ENCODE measurements at places on chromosomes 16 and 17. TPM values are rescaled to one million over a fixed set of nuclear protein-coding genes. Genes with fewer than 3 reads are reported as not detected.

The FAM171A2 gene
- 14.9 TPM for total RNA-seq

- no peaks in the 10 kb centered on the region for H3K27me3 ChIP-seq
- no peaks in the 10 kb centered on the region for H3K36me3 ChIP-seq
- H3K4me1 ChIP-seq: peaks cover 4% of the 10 kb centered on the region
These were observed 18.2 kb upstream of the NXPH3 start for GRCh38 chr17:49557312-49558024.

GRCh38 chr16:68452176-68452575 is 3.9 kb upstream of the SMPD3 start:
- no peak overlapping the region for H3K4me3 ChIP-seq
- H3K27me3 ChIP-seq: peaks cover 6% of the 10 kb centered on the region
- DNase-seq: no peak
- no peaks in the 10 kb centered on the region for H3K36me3 ChIP-seq

DNA sequence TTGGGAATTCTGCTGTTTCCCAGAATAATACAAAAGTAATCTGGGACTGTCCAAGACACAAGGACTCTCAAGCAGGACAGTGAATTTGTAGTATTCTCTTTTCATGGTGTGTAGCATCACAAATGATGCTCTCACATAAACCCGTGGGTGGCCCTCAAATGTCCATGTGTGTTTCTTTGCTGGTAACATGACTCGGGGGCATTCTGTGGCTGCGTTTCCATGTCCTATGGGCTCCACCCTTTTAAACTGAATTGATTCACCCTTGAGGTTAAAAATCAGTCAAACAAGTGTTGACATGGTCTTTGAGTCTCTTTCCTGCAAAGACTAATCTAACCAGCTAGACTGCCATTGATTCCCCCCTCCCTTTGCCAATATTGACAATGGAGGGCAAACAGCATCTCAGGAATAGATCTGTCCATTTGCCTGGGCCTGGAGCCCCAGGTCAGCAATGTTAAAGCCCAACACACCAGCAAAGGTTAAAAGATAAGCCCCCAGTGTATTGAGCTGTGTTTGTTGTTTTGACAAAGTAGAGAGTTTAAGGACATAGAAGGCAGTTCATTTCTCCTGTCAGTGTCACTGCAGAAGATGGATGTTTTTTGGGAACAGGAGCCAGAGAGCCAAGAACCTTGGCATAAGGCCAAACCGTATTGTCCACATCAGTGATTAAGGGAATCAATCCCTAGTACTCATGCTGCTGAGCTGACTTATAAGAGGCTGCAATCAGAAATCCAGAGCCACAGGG is 117.1 kb upstream of the COX10 start:
- no peaks in the 10 kb centered on the region for H3K27me3 ChIP-seq
- no peak for DNase-seq
- H3K36me3 ChIP-seq: no peaks in the 10 kb centered on the region
- H3K27ac ChIP-seq: no peak overlapping the region
- H3K4me3 ChIP-seq: no peak overlapping the region

The TNFRSF17 gene
- total RNA-seq: not detected

The KRT17 gene
- total RNA-seq: 54.1 TPM

The E4F1 gene
- total RNA-seq: 36.0 TPM

The ZNF213 gene
- 16.1 TPM for total RNA-seq

The TMC7 gene
- 0.82 TPM for total RNA-seq

GRCh38 chr17:12290207-12290606 is 269.5 kb downstream of the MAP2K4 start:
- no peaks in the 10 kb centered on the region for H3K36me3 ChIP-seq
- DNase-seq: no peak
- H3K27me3 ChIP-seq: peaks cover 10% of the 10 kb centered on the region

DNA sequence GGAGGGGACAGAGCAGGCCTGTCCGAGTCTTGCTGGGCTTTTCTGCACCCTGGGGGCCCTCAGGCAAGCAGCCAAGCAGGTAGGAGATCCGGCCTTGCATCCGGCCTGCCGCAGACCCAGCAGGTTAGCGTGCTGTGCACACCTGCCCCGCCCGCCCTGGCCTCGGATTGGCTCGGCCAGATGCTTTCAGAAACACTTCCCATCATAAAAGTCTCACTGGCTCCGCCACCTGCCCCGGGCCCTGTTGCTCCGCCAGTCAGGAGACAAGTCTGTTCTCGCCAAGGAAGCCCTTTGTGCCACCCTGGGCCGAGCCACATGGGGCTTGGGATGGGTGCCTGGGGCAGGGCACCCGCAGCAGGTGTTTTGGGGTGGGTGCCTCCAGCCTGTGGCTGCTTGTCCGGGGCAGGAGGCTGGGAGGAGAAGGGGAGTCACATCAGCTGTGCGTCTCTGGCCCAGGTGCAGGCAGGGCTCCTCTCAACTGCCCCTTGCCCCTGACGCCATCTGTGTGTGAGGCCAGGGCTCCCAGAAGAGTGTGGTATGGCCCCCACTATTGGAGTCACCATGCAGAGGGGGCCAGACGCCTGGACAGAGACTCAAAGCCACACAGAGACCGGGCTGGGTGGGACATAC is 228.2 kb upstream of the GSE1 start:
- DNase-seq: no peak
- H3K27ac ChIP-seq: no peak overlapping the region
- H3K27me3 ChIP-seq: no peaks in the 10 kb centered on the region
- H3K36me3 ChIP-seq: no peaks in the 10 kb centered on the region

DNA sequence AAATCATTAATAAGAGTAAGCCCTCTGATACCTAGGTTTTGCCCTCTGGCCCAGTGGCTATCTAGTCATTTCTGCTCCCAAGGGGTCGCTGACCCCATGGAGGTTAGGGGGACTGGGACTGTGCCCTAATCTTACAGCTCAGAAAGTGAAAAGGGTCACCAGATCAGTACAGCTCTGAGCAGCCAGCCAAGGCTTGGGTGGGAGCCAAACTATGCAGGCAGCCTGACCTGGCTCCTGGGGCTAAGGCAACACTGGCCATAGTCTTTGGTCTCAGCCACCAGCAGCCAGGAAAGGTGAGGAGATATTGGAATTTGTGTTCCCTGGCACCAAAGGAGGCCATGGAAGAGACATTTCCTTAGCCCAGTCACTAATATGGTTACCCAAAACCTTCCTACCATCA is 67.6 kb downstream of the ASIC2 start:
- no peaks in the 10 kb centered on the region for H3K36me3 ChIP-seq
- no peak overlapping the region for H3K27ac ChIP-seq
- peaks cover 5% of the 10 kb centered on the region for H3K4me1 ChIP-seq
- no peak overlapping the region for H3K4me3 ChIP-seq
- H3K27me3 ChIP-seq: no peaks in the 10 kb centered on the region

DNA sequence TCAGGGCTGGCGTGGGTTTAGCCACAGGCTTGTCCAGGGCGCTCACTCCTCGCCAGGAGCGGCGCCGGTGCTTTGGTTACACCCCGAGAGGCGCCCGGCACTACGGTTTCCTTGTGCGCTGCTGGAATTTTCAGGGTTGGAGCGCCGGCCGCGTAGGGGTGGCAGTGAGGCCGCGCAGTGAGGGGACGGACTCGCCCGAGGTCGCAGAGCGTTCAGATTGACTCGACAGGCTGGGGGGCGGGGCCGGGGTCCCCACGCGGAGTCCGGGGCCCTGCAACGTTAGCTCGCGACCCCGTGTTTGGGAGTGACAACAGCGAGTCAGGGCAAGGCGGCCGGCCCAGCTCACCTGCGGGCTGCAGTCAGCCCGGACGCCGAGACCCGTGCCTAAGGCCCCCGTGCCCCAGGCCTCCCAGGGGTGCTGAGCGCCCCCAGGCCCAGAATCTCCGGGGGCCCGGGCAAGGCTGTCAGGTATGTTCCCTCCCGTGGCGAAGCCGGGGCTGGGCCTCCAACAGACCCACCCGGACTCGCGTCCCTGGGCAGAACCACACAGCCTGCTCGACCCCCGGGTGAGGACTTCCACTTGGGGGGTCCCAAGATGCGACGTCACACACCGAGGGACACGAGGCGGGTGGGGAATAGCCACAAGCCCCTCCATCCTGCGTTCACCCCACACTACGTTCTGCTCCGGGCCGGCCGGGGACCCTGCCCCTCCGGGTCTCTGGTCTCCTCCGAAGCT is 1.3 kb upstream of the ACTG1 start:
- peaks cover 26% of the 10 kb centered on the region for H3K4me1 ChIP-seq
- H3K4me3 ChIP-seq: peak overlapping the region; percentile 79
- H3K27me3 ChIP-seq: no peaks in the 10 kb centered on the region
- DNase-seq: peak; percentile 82

- H3K27me3 ChIP-seq: peaks cover 21% of the 10 kb centered on the region
- no peak overlapping the region for H3K4me3 ChIP-seq
- H3K36me3 ChIP-seq: no peaks in the 10 kb centered on the region
These were observed 19.8 kb downstream of the COX4I1 start for GRCh38 chr16:85819245-85819644.

The ANKRD40CL gene
- not detected for total RNA-seq

DNA sequence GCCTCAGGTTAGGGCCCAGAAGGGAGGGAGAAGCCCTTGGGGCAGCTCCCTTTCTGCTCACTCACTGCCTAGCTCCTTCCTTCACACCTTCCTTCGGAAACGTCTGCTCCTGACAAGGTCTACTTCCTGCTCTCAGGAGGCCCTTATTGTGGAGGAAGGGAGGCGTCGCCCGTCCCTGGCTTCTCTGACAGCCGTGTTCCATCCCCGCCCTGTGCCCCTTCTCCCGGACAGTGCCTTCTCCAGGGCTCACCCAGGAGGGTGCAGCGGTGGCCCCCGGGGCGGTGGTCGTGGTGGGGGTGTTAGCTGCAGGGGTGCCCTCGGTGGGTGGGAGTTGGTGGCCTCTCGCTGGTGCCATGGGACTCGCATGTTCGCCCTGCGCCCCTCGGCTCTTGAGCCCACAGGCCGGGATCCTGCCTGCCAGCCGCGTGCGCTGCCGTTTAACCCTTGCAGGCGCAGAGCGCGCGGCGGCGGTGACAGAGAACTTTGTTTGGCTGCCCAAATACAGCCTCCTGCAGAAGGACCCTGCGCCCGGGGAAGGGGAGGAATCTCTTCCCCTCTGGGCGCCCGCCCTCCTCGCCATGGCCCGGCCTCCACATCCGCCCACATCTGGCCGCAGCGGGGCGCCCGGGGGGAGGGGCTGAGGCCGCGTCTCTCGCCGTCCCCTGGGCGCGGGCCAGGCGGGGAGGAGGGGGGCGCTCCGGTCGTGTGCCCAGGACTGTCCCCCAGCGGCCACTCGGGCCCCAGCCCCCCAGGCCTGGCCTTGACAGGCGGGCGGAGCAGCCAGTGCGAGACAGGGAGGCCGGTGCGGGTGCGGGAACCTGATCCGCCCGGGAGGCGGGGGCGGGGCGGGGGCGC is 231.9 kb downstream of the SEC14L1 start:
- H3K4me1 ChIP-seq: peaks cover 54% of the 10 kb centered on the region
- H3K4me3 ChIP-seq: peak overlapping the region; percentile 95
- H3K36me3 ChIP-seq: no peaks in the 10 kb centered on the region
- H3K27ac ChIP-seq: peak overlapping the region; percentile 95
- DNase-seq: peak; percentile 91

- no peaks in the 10 kb centered on the region for H3K27me3 ChIP-seq
- H3K36me3 ChIP-seq: no peaks in the 10 kb centered on the region
- H3K4me1 ChIP-seq: peaks cover 3% of the 10 kb centered on the region
- DNase-seq: no peak
- no peak overlapping the region for H3K4me3 ChIP-seq
These were observed 66.7 kb downstream of the MMD start for GRCh38 chr17:55354941-55355340.

The TBC1D3E gene
- not detected for total RNA-seq

The RASL10B gene
- 15.9 TPM for total RNA-seq

The CD19 gene
- total RNA-seq: not detected

The NFATC3 gene
- 56.0 TPM for total RNA-seq

The CNTNAP4 gene
- not detected for total RNA-seq

- no peak overlapping the region for H3K4me3 ChIP-seq
- peaks cover 12% of the 10 kb centered on the region for H3K4me1 ChIP-seq
- H3K27me3 ChIP-seq: no peaks in the 10 kb centered on the region
- no peaks in the 10 kb centered on the region for H3K36me3 ChIP-seq
- peak; percentile 71 for DNase-seq
These were observed 8.5 kb downstream of the ZFPM1 start for GRCh38 chr16:88461331-88462269.

The ABCA9 gene
- 2.1 TPM for total RNA-seq

DNA sequence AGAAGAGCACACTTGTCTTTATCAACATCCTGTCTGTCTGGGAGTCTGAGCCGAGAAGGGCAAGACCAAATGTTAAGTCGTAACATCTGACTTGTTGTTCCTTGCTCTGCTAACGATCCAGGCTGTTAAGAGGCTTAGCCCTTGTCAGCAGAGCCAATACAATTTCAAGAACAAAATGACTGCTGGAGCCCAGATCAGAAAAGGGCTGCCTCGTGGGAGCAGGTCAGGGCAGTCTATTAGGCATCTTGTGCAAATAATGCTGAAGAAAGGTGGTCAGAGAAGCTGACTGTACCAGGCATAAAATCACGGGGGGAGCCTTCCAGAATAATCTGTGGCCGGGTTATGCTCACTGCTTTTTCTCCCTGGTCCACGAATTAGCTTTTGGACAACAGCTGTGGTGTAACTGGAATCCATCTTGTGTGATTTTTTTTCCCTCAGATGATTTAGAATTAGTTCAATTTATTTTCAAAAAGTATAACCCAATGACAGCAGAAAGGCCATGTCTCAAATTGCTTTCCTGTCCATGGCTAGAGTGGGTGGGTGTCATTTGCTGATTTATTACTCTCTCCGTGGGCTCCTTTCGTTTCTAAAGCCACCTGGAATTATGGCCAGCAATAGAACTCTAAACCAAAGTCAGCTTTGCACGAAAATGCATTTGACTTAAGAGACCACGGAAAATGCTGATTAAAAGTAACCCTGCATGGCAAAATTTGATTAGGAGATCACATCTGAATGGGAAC is 221.1 kb upstream of the HSBP1 start:
- no peak overlapping the region for H3K4me3 ChIP-seq
- no peaks in the 10 kb centered on the region for H3K36me3 ChIP-seq
- H3K4me1 ChIP-seq: no peaks in the 10 kb centered on the region
- H3K27me3 ChIP-seq: peaks cover 40% of the 10 kb centered on the region
- no peak for DNase-seq
- H3K27ac ChIP-seq: no peak overlapping the region

The CSH2 gene
- total RNA-seq: not detected

The ATP2C2 gene
- total RNA-seq: not detected

DNA sequence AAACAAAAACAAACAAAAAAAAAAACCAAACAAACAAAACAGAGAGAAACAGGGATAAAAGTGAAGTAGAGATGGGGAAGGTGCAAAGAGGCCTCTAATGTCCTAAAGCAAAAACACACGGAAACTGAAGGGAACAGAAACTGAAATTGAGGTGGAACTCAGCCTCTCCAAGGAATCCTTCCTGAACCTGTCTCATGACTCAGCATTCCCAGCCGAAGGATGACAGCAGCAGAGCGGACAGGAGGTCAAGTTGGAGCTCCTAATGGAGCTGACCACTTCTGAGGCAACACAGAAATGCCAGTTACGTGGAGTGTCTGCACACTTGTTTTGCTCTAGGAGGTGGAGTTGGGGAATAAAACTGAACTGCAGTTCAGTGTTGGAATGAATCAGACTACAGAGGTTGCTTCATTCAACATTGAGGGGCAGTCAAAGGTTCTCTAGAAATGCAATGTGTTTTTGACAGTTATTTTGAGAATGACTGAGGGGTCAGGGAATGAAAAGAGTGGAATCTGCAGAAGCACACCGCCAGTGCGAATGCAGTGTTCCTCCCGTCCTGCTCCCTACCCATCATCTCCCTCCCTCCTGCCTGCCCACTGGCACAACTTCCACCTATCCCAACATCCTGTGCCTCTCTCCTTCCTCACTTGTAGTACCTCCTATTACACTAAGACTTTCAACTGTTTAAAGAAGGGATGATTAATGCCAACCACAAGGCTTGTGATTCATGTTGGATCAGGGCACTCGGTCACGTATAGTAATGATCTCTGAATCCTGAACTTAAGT is 6.3 kb downstream of the UBE2O start:
- peak overlapping the region; percentile 38 for H3K27ac ChIP-seq
- no peaks in the 10 kb centered on the region for H3K36me3 ChIP-seq
- no peak overlapping the region for H3K4me3 ChIP-seq
- DNase-seq: no peak
- peaks cover 64% of the 10 kb centered on the region for H3K4me1 ChIP-seq

The NLRC3 gene
- 0.09 TPM for total RNA-seq

Data from A673 (cell line).